ENCODE measurements at places on chromosomes 4 and X.

GRCh38 chr4:139710073-139710472, 44.5 kb downstream of the MGST2 start:
- no peak for DNase-seq

DNA sequence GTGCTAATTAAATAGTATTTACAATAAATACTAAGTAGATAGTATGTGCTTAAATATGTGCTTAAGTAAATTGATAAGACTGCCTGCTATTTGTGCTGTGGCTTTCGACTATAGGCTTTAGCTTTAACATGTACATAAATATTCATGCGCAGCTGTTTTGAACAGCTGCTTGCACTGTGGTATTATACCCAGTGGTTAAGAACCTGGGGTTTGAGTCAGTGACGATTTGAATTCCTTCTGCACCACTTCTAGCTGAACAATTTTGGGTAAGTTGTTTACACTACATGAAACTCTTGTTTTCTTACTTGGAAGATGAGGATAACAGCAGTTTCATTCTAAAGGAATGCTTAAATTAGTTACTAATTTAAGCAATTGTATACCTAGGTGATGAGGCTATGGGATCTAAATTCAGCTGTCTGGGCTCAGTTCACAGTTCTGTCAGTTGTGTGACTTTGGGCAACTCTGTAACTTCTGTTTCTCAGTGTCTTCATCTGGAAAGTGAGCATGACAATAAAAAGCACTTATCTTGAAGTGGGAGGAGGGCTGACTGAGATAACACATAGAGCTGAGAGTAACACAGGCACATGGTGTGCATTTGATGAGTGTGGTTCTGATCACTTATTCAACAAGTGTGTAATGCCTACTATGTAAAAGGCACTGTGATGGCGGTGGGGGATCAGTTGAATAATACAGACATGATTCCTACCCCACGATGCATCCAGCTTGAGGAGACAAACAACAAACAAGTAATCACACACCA, 37.0 kb downstream of the HPGDS start:
- no peak for DNase-seq

DNA sequence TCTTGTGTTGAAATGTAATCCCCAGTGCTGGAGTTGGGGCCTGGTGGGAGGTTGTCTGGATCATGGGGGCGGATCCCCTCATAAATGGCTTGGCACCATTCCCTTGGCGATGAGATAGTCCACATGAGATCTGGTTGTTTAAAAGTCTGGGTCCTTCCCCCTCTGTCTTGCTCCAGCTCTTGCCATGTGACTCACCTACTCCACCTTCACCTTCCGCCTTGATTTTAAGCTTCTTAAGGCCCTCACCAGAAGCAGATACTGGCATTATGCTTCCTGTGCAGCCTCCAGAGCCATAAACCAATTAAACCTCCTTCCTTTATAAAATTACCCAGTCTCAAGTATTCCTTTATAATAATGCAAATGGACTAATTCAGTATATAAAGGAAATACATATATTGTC, 111.5 kb downstream of the NR3C2 start:
- no peak for DNase-seq

DNA sequence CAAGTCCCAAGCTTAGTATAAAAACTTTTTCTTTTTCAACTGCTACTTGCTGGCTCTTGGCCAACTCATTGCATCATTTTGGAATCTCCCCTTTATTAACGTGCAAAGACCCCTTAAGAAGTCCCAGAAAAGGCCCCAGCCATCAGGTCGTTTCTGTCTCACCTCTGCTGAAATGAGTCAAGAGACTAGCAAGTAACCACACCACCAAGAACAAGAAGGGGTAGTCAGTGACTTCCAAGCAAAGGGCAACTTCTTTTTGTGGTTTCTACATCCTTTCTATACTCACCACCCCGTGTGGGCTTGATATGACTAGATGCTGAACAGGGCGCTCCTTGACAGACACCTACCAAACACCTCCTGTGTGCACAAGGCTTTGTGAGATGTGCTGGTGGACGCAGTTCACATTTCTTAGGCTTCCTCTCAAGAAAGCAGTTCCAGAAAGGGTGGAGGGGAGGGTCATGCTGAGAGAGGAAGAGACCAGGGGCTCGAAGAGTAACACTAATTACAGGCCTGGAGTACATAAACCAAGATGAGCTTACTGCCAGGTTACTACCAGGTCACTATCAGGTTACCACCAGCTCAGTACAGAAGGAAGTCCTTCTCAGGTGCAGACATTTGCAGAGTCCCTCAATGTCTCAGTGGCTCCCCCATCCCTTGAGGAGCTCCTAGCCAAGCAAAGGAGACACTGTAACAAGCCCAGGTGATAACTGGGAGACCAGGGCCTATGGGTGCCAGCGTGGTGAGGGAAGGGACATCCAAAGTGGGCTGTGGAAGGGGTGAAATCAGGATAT, 19.3 kb downstream of the JAKMIP1 start:
- DNase-seq, result no peak

GRCh38 chrX:68894513-68895340, 65.9 kb downstream of the EFNB1 start:
- DNase-seq, result peak; percentile 53

DNA sequence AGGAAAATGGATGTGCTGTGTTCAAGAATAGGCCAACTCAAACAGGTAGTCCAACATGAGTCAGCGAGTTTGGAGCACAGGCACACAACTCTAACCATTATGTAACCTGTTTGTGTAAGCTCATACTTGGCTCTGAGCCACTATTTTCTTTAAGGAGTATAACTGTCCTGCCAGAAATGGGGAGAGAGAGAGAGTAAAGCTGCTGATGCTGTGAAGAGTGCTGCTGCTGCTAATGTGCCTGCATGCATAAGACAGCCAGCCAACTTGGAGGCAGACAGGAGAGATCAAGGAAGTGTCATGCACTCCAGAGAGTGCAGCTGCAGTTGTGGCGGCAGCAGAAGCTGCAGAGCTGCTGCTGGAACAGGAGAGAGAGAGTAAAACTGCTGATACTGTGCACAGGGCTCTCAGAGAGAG, 11.7 kb upstream of the STATH start:
- DNase-seq, result peak; percentile 70

DNA sequence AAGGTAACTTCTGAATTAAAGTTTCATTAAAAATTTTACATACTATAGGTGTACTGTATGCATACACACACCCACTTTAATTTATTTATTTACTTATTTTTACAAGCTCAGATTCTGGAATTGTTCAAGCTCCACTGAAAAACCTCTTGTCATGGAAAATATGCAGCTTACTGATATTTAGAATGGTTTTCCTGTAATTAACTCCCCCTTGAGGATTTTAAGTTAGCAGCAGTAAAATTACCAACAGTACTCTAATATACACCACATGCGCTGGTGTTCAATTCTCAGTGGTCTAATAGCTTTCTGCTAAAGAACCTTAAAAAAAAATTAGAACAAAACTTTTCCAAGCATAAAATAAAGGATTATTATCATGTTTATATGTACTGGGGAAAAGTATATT, 12.0 kb downstream of the MAB21L2 start:
- no peak for DNase-seq

GRCh38 chrX:115499112-115499805, 61.7 kb upstream of the PLS3 start:
- DNase-seq, result no peak

GRCh38 chrX:3582451-3582850, 131.0 kb downstream of the PRKX start:
- DNase-seq, result no peak
